KBM-7 (cell line): ENCODE measurements at places on chromosomes 7 and 10.

DNA sequence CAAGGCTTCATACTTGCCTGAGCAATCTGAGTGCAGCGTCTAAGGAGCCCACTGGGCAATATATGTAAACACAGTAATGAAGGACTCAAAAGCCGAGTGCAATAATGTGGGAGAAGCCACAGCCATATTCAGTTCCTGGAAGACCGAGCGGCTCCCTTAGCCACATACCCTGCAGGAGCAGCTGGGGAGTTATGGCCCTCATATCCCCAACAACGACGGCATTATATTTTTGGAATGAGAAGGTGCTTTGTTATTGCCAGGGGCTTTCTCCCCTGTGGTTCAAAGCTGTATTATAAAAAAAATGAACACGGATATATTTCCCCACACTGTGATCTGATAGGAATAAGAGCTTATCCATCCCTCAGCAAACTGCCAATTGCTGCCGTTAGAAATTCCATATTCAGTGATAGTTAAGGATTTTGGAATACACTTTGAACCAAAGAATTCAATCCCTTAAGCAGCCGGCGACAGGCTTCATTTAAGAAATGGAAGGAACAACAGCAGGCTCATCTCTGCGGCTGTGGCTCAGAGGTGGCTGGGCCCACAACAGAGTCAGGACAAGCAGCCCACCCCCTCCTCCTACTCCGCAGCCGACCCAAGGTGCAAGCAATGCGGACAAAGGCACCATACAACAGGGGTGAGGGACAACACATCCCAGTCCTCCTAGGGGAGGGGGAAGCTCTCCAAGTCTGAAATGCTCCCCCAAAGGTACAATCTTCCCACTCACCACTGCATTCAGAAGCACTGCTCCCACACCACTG is 77.2 kb downstream of the TNS3 start:
- no peak for DNase-seq

- no peak for DNase-seq
Measured at GRCh38 chr7:128839751-128840177, 9.6 kb downstream of the FLNC start.

DNA sequence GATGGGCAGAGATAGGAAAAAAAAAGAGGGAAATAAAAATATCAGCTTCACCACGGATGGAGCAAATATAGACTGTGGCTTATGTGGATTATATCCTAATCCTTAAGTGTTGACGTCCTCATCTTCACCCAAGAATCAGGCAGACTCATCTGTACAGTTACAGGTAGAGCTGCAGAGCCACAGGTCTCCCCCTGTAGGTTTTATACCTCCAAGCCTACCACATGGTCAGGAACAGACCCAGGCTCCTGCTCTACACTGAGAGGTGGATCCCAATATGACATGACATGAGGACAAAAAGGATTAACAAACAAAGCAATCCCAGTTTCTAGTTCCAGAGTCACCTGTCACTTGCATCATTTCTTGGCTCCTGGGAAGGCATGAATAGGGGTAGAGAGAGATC is 400.8 kb downstream of the SEMA3D start:
- DNase-seq: no peak

DNA sequence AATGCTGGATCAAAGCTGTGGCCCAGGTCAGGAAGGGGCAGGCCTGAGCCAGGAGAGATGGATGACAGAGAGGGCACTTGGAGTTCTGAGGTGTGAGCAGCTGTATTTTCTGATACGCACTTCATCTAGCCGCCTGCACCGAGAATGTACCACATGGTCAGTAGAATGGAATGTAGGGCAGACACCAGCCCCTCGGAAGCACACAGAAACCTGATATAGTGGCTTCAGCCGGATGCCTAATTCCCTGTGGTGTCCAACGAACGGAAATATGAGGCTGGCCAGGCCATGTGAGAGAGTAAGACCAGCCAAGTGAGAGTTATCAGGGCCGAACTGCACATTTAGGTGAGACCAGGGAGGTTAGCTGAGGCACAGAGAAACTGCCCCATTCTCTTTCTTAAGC is 46.7 kb upstream of the PLCE1 start:
- DNase-seq: no peak

DNA sequence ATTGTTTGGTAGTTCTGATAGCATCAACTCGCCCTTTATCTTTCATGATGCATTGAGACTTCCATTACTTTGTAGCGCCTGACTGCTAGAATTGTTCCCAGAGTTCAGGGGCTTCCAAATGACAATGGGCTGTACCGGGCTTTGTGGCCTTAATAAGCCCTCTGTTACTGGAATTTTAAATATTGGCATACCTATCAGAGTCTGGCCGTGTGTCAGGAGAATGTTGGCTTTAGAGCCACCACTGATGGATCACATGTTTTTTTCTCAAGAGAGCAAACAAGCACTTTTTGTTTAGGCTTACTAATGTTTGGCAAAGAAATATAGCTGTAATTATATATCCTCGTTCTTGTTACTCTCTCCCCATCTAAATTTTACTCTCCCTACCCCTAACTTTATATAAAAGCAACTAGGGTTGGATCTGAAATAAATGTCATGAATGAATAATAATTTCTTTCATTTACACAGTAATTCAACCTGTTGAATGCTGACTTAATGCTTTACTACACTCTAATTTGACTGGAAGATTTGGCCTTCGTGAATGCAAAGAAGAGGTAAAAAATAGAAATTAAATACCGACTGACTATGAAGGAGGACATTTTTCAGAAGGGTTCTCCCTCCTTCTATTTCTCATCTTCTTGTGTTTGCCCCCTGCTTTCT is 396.7 kb downstream of the AUTS2 start:
- no peak for DNase-seq

GRCh38 chr10:13831711-13832141 is 245.0 kb downstream of the PRPF18 start:
- DNase-seq: peak; percentile 50

GRCh38 chr10:132098539-132099388 is 33.0 kb downstream of the JAKMIP3 start:
- DNase-seq: no peak
